ENCODE measurements at places on chromosomes 1 and 21.
A peak's percentile ranks its signal among the peaks of the same experiment; 100 is the strongest.

DNA sequence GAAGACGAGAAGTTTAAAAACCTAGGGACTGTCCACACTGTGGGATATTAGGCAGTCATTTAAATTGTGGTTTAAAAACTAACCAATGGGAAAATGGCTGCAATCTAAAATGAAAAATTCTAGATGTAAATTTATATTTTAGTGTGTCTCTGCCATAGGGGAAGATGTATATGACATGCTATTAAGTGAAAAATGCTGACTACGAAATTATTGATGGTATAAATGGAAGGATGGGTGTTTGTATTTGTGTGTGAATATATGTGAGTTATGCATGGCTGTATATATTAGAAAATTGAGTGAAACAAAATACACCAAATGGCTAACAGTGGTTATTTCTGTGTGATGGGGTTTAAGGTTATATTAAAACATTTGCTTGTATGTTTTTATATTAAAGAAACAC lies 260.7 kb downstream of the AJAP1 start:
- DNase-seq = no peak

DNA sequence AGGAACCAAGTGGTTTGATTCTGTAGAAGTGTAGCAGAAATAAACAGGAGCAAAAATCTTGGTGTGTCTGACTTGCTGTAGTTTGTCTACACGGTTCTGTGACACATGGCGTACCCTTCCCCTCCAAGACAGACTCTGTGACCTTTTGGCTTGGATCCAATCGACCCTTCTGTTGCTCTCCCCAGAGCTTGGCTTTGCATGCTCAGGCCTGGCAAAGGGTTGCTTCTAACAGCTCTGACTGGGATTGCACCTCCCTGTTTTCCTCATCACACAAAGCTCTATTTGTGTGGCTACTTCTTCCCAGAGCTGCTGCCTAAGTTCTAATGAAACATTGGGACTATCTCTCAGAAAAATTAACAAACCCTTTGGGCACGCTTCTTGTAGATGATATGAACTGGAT lies 24.0 kb downstream of the NGF start:
- DNase-seq = no peak

DNA sequence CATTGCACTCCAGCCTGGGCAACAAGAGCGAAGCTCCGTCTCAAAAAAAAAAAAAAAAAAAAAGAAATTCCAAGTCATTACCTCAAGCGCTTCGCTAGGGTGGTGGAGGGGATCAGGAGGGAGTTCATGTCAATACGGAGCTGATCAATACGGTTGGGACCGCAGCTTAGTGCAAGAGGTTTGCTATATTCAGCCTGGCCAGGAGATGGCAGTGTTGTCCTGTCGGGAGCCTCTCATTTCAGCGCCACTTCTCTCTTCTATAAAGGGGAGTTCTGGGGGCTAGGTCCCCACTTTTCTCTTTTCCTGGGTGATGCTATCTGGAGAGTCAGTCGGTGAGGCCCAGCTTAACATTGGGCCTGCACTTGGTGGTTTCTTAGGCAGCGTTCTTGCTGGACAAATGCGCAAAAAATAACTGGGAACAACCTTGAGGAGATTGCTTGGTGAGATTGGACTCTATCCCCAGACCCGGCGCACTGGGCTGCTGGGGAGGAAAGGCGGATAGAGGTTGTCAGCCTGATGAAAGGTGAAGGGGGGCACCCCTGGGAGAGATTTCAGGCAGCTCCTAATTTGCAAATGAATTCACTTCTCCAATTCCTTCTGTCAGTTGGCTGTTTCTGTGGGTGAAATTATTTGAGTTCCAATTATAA lies 40.4 kb downstream of the KIAA0040 start:
- DNase-seq = peak; percentile 64

DNA sequence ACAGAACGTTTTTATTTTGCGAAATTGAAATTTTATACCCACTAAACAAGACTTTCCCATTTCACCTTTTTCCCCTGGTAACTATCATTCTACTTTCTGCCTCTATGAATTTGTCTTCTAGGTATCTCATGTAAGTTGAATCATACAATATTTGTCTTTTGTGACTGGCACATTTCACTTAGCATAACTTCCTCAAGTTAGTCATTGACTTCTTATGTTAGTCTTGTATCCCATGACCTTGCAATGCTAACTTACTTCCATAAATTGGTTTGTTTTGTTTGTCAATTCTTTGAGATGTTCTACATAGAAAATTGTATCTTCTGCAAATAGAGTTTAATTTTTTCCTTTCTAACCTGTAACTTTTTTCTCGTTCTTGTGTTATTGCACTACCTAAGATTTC lies 26.9 kb downstream of the SH3BP5L start:
- DNase-seq = no peak

DNA sequence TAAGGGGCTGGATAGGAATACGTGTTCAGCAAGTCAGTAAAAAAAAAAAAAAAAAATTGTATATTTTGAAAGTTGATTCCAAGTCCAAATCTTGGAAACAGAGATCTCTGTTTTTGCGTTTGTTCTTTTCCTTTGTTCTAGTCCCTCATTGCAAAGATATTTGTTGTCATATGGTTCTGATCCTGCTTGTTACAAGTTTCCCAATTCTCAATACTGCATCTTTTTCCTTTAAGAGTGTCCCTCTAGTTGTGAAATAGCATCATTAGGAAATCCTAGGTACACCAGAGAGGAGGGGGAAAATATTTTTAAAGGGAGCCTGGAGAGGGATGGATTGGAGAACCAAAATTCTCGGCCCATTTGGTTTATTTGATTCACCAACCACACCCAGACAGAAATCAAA lies 152.2 kb upstream of the C1orf105 start:
- DNase-seq = no peak

GRCh38 chr21:28237661-28238060 lies 755.0 kb downstream of the LTN1 start:
- no peak for DNase-seq

DNA sequence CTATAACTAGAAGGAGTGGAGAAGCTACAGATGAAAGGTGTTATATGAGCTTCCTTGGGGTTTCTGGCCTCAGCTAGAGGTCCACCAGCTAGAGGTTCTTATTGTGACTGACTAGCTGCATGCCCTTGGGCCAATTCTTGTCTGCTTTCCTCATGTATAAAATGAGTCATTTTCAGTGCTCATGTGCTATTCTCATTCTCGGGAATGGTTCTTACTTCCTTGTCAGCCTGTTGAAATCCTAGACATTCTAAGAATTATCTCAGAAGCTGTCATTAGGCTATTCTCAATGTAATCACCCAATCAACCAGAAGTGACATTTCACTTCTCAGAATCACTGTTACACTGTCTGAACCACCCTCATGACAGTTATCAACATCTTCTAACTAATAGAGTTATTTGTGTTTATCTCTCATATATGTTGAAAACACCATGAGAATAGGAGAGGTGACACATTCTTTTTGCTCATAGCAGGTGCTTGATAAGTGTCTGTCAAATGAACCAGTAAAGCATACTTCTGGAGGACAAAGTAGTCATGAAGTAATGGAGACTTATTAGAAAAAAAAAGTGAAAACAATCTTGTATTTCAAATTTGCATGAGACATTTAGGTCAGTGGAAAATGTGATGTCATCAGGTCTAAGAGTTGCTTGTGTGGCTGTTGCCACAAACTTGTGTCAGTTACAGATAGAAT lies 122.8 kb upstream of the IVNS1ABP start:
- no peak for DNase-seq

DNA sequence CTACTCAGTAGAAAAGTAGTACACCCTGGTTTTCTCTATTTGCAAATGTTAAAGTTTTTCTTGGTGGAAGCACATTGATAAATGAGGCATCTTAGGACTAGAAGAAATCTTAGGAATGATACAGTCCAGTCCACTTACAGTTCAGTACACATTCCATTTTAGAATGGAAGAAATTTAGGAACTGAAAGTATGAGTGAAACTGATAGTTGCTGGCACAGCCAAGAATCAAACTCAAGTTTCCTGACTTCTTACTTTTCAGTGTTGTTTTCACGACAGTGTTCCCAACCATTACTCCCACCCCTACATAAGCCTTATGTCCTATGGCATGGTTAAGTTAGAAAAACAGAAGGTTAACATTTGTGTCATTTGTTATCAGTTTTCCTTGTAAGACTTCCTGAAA lies 258.5 kb downstream of the BACH1 start:
- no peak for DNase-seq

DNA sequence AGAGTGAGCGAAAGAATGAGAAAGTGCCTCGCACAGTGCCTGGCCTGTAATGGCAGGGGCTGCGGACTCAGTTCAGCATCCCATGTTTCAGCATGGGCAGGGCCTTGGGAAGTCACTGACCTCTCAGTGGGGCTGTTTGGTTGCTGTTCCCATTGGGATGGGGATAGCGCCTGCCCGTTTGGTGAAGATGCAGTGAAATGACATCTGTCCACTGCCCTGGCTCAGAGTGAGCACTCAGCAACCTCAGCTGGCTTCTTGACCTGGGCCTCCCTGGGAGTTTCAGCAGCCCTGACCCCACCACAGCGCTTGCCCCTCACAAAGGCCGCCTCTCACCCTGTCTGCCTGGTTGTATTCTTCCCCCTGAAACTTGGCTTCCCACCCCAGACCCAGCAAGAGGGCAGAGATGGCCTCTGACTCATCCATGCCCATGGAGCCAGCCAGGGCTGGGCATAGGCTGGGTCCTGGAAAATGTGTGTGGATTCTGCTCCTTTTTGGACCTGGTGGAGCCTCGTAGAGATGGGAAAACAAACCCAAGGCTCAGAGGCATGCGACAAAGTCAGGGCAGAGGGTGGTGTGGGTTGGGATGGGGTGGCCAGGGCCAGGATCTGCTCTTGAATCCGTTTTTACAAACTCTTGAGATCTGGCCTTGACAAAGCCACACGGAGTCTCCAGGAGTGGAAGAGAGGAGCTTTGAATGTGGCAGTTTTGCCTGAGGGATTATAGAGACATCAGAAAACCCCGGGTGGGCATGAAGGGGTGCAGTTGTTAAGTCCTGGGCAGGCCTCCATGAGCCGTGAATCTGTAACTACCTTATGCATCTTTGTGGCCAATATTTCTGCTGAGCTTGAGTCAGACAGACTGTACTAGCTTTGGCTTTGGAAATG lies 1.2 kb downstream of the XKR8 start:
- DNase-seq = no peak

DNA sequence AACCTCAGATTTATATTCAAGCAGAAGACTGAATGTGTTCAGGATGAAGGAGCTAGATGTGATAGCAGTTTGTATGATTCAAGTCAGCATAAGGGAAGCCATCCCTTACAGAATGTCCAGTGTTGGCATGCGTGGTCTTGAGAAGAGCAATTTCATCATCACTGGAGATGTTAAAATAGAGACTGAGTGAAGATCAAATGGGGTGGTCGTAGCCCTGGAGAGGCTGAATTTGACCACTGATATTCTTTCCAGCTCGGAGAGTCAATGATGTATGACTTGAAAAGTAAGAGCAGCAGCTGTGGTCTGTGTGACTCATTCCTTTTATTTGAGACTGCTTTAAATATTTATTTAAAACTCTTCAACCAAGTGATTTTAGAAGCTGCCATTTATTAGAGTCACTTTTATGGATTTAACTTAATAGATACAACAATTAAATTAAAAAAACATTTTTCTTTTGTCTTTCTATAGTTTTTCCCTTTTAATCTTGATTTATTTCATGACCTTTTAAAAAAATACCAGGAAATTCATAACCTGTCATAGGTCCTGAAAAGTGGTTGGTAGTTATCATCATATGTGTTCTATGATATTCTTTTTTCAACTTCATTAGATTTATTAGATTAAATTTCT lies 15.5 kb downstream of the FMN2 start:
- DNase-seq = no peak

- DNase-seq = no peak
These were observed 139.4 kb upstream of the B3GALT2 start for GRCh38 chr1:193325771-193326170.

DNA sequence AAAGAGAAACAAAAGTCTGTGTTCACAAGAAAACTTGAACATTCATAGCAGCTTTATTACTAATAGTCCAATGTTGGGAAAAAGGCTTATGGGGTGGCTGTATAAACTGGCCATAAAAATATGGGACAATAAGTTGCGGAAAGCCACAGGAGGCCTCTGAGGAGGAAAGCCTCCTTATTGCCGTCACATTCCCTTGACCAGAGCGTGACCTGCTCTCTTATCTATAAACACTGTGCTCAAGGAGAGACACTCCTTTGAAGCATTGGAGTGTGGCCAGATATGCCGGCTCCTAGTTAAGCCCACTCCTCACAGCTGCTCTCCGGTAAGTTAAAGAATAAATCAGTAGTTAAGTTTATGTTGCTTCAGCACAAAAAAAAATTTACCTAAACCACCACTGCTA lies 19.7 kb downstream of the OR6Y1 start:
- no peak for DNase-seq

DNA sequence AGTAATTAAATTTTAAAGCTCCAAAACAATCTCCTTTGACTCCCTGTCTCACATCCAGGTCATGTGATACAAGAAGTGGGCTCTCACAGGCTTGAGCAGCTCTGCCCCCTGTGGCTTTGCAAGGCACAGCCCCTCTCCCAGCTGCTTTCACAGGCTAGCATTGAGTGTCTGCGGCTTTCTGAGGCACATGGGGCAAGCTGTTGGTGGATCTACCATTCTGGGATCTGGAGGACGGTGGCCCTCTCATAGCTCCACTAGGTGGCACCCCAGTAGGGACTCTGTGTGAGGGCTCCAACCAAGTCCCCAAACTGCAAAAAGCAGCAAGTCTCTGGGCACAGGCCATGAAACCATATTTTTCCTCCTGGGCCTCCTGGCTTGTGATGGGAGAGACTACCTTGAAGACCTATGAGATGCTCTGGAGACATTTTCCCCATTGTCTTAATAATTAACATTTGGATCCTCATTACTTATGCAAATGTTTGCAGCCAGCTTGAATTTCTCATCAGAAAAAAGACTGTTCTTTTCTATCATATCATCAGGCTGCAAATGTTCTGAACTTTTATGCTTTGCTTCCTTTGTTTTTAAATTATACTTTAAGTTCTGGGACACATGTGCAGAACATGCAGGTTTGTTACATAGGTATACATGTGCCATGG lies 554.1 kb upstream of the OLFM3 start:
- DNase-seq = no peak

GRCh38 chr1:43711049-43711448 lies 3.7 kb downstream of the ST3GAL3 start:
- no peak for DNase-seq

DNA sequence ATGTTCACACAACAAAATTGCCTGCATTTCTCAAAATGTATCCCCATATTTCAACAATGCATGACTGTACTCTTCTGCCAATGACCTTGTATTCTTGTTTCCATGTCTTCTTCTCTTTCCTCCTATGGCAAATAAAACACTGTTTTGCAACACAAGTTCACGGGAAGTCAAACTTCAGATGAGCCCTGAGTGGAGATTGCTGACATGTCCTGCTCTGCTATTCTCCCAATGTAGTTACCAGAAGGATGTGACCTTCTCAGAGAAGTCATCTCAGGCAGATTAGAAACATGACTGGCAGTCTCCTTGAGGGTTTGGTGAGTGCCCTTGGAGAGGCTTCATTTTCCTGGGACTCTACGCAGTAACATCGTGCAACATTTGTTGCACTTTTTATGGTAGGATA lies 15.6 kb downstream of the FCGR2B start:
- DNase-seq = no peak

Measured in activated T-cell treated with anti-CD3 and anti-CD28 coated beads for 4 hours (primary cell).